ENCODE measurements at places on chromosomes 7 and 10. TPM values are rescaled to one million over a fixed set of nuclear protein-coding genes. Genes with fewer than 3 reads are reported as not detected.
A peak's percentile ranks its signal among the peaks of the same experiment; 100 is the strongest.

ADAM8 gene
- 2.0 TPM for total RNA-seq

FRG2B gene
- not detected for total RNA-seq

PROSER2 gene
- total RNA-seq: 15.0 TPM

GRCh38 chr10:123635131-123635530 lies 31.0 kb upstream of the GPR26 start:
- no peak for DNase-seq

DNA sequence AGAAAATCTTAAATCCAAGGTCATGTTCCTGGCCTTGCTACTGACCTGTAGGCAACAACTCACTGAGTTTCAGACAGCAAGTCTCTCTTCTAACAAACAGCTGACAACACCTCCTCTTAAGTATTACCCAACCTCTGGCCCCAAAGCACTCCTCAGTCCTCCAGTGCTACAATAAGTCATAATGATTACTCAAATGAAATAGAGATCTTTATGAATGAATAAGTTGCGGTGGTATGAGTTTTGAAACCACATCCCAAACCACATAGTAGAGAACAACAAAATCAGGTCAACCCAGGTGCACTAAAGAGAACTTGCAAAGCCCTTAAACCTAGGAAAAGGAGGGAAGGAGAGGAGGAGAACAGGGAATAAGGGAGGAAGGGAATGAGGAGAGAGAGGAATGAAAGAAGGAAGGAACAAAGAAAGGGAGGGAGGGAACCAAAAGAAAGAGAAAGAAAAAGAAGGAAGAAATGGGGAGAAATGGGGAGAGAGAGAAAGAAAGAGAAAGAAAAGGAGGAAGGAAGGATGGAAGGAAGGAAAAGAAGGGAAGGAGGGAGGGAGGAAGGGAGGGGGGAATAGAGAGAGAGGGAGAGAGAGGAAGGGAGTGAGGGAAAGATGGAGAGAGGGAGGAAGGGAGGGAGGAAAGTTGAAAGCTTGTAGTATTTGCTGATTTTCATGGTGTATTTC lies 142.8 kb upstream of the CALCR start:
- DNase-seq: peak; percentile 29

GRCh38 chr10:16606923-16607322 lies 85.2 kb upstream of the C1QL3 start:
- no peak for DNase-seq

- DNase-seq: no peak
These were observed 59.2 kb upstream of the ANTXRL start for GRCh38 chr10:46227571-46227935.

DNA sequence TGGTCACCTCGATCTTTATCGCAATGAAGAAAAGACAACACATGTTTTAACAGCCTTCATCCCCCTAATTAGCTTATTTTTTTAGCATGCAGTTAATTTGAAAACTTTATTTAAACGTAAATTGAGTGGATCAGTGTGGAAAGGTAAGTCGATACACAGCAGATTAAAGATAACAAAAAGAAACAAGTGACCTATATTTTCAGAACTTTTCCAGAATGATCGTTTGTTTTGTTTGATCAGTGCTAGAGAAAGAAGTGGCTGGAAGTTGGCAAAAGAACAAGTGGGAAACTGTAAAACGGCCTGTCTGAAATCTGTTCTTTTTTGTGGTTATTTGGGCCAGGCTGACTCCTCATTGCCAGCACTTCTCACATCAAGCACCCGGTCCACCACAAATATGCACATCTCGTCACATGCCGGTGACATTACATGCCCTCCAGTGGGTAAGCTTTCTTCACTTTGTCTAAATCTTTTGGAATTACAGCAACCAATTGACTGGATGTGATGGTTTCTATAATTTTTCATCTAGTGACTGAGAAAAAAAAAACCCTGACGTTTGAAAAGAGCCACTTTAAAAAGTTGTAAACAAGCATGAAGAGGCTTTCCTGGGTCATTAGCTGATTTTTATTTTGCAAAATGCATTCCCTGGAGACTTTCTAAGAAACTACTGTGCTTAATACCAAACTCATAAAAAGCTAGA lies 33.2 kb downstream of the C7orf33 start:
- peak; percentile 87 for DNase-seq

GRCh38 chr10:15222511-15222910 lies 54.0 kb upstream of the NMT2 start:
- no peak for DNase-seq

DNA sequence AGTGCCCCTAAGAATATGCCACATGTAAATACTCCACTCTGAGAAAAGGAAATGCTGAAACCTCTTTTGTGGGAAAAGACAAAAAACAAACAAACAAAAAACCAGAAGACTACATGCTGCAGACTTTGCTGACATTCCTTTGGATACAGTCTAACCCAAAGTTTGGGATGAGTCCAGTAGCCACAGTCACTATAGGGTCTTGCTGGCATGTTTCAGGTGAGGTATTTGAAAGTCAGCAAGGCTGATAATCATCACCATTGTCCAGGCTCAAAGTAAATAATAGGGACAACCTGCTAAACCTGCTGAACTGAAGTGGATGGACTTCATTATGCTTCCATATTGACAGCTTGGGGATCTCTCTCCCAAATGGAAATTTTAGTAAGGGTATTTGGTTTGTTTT lies 1087.0 kb upstream of the LRRTM3 start:
- DNase-seq: no peak

DNA sequence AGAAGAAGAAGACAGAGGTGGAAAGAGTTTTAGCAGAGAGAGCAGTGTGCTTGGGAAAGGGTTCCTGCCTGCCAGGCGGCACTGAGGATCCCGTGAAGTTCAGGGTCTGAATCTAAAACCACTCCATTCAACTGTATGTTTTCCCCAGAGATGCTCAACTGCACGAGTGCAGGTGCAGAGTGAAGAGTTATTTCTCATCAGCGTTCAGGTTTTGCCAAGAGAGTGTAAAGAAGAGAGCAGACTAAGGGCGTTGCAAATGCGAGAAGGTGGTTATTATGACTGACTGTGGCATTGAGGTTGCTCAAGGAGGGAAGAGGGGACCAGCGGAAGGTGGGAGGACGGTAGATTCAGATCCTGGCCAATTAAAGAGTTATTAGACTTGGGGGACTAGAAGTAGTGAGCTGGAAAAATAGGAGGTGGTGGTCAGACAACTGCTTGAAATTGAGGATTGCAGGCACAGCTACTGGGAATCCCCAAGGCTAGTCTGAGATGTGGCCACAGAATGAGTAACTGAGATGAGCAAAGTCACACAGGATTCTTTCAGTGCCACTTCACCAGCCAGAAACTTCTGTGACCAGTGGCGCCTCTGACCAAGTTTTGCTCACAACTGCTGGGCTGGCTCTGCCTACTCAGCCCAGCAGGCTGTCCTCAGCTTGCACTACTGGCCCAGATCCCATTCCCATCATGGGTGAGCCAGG lies 29.1 kb downstream of the STRA8 start:
- peak; percentile 51 for DNase-seq

GRCh38 chr7:51311166-51311565 lies 5.4 kb downstream of the COBL start:
- DNase-seq: no peak

DNA sequence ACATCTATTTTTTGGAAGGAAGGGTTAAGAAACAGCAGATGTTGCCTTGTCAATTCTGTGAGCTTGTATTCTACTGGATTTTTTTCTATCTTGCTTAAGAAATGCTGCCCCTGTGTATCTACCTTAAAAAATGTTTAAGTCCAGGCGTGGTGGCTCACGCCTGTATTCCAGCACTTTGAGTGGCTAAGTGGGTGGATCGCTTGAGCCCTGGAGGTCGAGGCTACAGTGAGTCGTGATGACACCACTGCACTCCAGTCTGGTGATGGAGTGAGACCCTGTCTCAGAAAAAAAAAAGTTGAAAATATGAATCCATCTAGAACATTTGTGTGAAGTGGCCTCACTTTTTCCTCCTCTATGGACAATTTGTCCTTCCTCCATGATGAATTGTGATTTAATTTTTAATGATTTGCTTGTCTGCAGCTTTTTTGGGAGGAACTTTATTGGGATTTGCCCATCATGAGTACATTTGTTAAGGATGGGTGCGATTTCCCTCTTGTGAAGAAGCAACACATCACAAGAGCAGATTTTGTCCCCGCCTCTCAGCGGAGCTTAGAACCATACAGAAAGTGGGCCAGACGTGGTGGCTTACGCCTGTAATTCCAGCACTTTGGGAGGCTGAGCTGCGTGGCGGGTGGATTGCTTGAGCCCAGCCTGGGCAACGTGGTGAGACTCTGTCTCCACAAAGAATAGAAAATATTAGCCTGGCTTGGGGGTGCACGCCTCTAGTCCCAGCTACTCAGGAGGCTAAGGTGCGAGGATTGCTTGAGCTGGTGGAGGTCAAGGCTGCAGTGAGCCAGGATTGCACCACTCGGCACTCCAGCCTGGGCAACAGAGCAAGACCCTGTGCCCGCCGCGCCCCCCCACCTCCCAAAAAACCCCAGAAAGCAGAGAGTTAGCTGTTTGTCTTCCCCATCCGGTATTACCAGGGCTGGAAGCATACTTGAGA lies 57.7 kb downstream of the DNAJB6 start:
- DNase-seq: no peak

DNA sequence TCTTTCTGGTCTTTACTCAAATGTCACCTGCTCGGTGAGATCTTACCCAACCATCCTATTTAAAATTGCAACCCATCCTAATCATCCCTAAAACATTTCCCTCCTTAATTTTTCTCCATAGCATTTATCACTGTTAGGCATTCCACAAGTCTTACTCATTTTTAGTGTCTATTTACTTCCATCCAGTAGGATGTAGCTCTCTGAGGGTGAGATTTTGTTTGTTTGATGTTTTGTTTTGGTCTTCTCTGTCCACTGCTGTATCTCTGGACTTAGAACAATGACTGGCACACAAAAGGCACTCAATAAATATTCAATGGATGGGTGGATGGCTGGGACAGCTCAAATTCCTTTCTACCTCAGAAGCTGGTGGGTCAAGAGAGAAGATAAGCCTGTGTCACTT lies 15.8 kb upstream of the DUSP5 start:
- DNase-seq: no peak

DNA sequence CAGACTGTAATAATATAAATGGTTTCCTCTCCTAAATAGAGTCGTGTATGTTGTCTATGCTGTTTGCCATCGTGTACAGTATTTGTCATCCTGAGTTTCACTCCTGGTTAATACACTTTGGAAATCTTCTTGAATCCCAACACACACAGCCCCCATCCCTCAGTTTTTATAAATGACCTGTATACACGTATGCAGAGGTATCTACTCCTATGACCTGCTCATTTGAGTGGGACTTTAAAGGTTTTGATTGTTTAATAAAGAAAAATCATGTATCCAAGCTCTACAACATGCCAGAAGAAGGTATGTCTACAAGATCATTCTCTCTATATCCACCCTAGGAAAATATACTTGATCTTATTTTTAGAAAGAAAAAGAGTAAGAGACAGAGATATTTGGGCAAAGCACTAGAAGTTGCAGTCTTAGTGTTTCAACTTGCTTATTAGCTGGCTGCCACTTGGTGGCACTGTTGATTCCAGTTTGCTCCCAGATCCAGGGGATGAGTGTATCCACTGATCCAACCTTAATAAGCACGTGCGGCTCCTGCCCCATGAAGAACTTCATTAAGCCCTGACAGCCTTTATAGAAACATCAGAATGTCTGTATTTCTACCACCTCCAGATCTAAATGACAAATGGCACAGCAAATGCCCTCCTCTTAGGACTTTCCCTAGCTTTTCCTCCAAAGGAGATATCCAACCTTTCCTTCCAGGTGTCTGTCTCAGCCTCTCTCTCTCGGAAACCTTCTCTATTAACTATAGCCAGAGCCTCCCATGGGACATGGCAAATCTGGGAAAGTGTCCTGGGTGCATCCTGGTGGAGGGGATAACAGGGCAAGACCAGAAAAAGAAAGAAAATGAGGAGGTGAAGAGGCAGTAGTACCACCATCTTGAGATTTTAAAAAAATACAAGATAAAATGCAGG lies 181.6 kb upstream of the NEBL start:
- peak; percentile 73 for DNase-seq

- DNase-seq: no peak
These were observed 957.0 kb downstream of the LRMDA start for GRCh38 chr10:76388321-76389023.

GRCh38 chr10:72320676-72321247 lies 34.0 kb downstream of the DNAJB12 start:
- peak; percentile 99 for DNase-seq

DNA sequence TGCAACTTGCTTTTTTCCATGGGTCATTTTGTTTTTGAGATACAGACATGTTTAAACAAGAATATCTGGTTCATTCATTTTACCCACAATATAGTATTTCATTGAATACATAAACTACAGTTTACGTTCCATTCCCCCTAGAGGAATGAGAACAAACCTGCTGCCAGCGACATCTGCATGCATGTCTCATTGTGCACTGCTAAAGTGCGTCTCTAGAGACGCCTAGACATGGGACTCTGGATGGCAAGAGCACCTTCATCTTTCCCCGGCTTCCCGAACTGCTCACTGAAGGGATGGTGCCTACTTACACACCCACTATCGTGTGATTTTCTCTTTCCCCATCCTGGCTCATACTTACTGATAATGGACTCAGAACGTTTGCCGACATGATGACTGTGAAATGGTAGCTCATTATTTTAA lies 1.2 kb upstream of the ZNF777 start:
- DNase-seq: no peak

DNA sequence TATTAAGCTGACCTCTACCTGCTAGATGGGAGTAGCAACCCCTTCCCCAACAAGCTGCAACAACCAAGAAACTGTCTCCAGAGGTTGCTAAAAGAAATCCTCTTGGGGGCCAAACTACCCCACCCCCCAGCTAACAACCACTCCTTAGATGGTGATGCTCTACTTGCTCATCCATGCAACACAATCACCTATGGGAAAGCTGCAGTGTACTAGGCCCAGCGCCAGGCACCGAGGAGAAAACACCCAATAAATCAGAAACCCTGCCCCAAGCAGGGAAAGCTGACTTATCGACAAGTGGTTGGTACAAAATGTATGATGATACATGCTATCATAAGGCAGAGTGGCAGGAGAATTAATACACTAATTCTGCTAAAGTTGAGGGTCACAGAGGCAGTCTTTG lies 17.3 kb downstream of the SLC25A13 start:
- no peak for DNase-seq

GRCh38 chr7:70343519-70343918 lies 745.2 kb downstream of the AUTS2 start:
- DNase-seq: no peak

DNA sequence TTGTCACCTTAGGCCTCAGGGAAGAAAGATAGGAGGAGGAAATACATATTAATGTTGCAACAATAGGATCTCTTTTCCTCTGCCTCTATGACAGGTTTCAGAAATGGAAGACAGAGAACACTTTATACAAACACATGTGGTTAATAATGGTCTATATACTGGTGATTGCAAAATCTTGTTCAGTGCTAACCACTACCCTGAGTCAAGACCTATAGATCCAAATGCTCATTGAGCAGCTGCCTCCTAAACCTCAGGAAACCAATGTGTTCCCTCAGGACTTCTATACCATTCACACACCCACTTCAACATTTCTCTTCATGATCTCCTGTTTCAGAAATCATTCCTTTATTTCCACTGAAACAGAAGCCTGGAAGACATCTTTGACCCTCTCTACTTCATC lies 32.5 kb upstream of the VWDE start:
- no peak for DNase-seq
